T-helper 17 cell (primary cell): ENCODE measurements at places on chromosomes 4 and X.
A peak's percentile ranks its signal among the peaks of the same experiment; 100 is the strongest.

- no peak for DNase-seq
These were observed 675.6 kb upstream of the FTHL17 start for GRCh38 chrX:31747411-31747810.

GRCh38 chr4:27973056-27973455 is 1112.4 kb downstream of the STIM2 start:
- no peak for DNase-seq

- DNase-seq, result no peak
These were observed 90.2 kb downstream of the ARHGAP10 start for GRCh38 chr4:147822128-147822527.

DNA sequence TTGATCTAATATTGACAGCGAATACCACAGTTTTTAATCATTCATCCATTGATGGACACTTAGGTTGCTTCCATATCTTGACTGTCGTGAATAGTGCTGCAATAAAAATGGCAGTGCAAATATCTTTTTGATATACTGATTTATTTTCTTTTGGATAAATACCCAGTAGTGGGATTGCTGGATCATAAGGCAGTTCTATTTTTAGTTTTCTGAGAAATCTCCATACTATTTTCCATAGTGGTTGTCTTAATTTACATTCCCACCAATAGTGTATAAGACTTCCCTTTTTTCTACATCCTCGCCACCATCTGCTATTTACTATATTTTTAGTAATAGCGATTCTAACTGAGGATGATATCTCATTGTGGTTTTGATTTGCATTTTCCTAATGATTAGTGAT is 100.1 kb downstream of the SMARCA1 start:
- no peak for DNase-seq

GRCh38 chrX:96147681-96148080 is 537.0 kb upstream of the DIAPH2 start:
- no peak for DNase-seq

- peak; percentile 3 for DNase-seq
These were observed 37.9 kb downstream of the WDR1 start for GRCh38 chr4:10078481-10079233.

DNA sequence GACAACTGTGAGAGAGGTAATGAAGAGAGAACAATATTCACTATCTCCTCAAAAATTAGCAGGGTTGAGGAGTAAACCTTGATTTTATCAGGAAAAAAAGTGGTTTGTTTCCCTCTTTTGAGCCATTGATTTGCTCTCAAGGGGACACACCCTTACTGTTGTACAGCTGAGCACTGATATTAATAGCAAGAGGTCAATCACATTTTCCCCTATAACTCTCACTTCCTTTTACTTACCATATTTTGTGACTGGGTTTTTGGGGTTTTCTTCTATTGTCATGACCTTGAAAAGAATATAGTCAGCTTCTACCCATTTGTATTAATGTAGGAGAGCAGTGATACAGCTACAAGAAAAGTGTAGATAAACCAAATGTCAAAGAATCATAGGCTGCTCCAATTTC is 70.2 kb upstream of the LONRF3 start:
- no peak for DNase-seq

- no peak for DNase-seq
These were observed 8.8 kb upstream of the CHRDL1 start for GRCh38 chrX:110804446-110804845.

DNA sequence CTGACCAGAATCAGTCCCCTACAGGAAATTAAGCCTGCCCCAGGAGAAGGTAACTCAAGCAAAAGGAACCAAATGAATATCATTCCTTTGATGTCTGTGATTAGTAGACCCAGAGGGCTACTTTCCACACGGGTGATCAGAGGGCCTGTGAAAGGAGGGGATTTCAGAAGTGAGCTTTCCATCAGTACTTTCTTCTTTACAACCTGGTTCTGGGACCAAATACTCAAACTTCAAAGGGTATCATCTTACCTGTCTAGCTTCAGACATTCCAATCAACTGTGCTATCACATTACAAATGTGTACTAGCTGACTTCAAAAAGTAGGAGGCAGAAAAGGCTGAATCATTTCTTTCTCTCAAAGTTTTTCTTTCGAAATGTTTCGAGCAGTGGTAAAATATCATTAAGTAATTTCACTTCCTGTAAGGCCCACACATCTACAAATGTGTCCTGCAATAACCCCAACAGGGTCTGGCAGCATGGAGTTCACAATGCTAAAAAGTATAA is 23.9 kb downstream of the ACSL4 start:
- DNase-seq, result no peak

- DNase-seq, result no peak
These were observed 21.9 kb downstream of the SEC24D start for GRCh38 chr4:118814058-118814457.

GRCh38 chrX:8849945-8850344 is 48.8 kb upstream of the FAM9A start:
- DNase-seq, result no peak

- no peak for DNase-seq
These were observed 113.7 kb downstream of the SOWAHB start for GRCh38 chr4:76784237-76784636.

DNA sequence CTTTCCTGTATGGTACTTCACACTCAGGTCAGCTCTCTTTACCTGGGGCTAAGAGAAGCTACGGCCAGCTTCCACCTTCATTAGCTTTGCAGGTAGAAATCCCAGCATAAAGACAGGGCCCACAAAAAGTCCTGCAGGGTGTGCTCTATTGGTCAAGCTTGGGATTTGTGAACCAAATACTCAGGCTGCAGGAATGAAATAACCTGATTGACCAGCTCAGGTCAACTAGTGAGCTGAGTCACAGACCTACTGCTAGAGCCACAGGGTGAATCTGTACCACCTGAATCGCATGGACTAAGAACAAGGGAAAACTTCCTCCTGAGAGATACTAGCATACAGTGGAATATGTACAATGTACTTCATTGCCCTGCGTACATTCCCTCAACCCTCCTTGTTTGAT is 172.2 kb downstream of the HHIP start:
- no peak for DNase-seq

- DNase-seq, result no peak
These were observed 2.1 kb upstream of the RHOH start for GRCh38 chr4:40194602-40195161.

DNA sequence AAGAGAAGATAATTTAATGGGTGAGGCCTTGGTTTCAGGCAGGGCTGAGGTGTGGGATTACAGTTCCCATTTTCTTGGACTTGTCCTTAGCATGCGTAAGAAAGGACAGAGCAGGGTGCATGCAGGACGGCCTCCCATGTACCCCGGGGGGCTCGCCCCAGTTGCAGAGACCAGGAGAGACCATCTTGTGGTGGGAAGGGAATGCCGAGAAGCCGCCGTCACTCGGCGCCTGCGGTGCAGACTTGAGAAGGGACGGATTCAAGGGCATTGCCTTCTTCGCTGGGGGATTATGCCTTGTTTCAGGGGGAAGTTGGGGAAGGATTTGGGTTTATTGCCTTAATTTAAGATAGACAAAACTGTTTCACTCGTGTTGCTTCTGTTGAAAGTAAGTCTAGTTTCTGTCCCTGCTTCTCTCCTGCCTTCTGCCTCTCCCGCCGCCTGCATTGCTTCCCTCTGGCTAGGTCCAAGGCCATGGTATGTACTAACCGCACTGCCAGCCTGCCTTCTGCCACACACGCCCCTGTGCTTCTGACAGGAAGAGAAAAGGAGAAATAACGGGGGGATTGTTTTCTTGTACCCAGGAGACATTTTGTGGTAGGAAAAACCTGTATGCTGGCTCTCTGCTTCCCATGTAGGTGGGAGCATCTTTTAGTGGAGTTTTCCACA is 175.9 kb downstream of the DCLK2 start:
- no peak for DNase-seq

GRCh38 chrX:63430026-63430425 is 78.9 kb upstream of the SPIN4 start:
- DNase-seq, result no peak

DNA sequence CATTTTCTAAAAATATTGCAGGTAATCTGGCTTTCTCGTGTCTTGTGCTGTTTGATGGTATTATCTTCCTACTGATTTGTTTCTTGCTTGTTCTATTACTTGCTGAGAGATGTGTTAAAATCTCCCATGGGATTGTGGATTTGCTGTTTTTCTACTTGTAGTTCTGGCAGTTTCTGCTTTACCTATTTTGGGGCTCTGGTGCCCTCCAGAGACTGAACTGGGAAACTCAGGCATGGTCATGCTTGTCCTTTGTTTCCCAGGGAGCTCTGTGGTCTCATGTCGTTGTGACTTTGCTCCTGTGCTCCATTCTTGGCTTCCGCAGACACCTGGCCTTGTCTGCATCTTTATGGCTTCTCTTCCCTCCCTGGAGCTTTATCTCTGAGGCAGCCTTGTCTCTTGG is 39.5 kb downstream of the NSD2 start:
- no peak for DNase-seq

DNA sequence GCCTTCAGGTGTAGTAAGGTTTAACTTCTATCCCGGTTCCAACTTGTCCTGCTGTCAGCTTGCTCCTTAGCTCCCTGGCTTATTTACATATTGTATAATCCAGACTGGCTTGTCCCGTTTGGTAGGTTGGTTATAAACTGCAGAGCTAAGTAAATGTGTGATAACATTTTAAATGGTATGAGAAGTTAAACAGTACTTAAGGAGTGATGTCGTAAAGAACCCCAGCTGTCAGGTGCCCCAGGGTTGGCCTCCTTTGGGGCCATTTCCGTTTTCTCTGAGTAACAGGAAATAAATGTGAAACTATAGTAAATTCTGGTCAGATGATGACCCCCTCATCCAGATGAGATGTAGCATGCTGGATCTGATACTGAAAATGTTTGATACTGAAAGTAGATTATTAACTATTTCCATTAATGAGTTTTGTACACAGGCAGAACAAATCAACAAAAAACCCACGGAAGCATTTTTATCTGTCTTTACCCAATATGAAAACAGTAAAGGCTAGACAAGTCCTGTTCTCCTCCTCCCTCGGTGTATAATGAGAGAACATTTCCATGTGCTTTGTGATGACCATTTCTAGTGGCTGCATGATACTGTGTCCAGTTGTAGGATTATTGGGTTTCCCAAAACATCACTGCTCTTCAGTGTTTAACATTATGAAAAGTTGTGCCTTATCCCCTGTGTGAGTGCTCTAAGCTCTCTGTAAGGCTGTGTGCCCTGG is 22.4 kb downstream of the GAB1 start:
- DNase-seq, result no peak

GRCh38 chr4:47567511-47567910 is 82.4 kb downstream of the ATP10D start:
- DNase-seq, result no peak

DNA sequence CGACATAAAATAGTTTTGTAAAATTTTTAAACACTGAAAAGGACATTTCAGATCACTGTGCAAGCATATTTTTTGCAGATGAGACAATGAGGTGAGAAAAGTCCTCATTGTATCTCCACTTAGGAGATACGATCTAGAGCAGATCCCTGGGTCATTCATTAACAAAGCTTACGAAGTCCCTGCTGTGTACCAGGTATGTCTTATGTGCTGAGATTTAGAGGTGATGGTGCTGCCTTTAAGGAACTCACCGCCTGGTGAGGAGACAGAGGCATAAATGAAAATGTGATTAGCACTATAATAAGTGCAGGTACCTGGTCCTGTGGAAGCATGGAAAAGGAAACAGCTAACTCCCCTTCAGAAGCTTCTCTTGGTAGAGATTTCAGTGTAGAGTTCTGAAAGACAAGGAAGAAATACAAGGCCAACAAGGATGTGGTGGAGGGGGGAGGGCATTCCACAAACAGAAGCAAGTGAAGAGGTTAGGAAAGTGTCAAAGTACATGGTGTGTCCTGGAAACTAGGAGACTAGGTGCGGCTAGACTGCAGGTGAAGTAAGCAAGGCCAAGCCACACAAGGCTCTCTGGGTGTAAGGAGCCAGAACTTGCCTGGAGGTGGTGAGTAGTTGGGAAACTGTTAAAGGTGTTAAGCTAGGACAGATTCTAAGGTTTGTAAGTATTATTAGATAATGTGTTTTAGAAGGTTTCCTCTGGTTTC is 1.5 kb upstream of the NDNF start:
- no peak for DNase-seq

- peak; percentile 61 for DNase-seq
These were observed 52.4 kb upstream of the TRIM2 start for GRCh38 chr4:153151535-153152455.

DNA sequence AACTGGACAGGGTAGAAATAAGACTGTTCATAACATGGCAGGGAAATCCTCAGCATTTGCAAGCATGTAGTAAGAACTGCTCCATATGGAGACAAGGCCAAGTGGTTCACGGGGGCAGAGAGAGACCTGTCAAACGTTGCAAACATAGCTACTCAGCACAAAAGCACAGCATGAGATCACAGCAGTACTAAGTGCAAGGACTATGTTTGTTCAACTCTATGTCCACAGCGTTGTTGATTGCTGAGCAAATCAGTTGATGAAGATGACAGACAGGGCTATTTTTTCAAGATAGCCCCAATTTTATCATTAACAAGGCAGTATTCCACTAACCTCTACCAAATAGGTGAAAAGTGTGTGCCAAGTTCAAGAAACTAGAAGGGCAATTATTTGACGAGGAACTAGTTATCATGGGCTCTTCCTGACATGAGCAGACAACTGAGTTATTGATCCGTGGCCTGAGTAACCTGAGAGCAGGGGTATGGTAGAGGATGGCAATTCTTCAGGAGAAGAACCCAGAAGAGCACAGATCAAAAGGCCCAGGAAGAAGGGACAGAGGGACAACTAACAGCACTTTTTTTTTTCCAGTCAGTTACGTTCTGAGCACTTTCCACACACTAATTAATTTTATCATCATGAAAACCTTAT is 57.4 kb downstream of the SPOCK3 start:
- DNase-seq, result no peak

DNA sequence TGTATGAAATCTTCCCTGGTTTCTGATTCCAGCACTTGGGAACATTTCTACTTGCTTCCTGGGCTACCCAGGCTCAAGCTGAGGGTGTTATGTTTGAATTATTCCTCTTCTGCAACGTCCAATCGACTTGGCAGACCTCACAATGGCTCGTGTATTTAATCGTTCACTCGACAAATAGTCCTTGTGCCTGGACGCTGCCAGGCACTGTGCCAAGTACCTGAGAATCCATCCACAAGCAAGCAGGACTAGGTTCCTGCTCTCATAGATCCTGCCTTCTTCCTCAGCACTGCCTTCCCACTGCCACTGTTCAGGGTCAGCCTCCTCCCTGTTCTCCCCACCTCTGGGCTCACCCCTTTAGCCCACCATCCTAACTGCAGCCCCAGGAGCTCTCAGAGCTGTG is 113.3 kb downstream of the EFNB1 start:
- no peak for DNase-seq

- DNase-seq, result no peak
These were observed 824.0 kb downstream of the RAPGEF2 start for GRCh38 chr4:159926871-159927270.
